ENCODE measurements at places on chromosomes 4 and X.

- no peak for DNase-seq
Observed at GRCh38 chrX:38112566-38112965, 106.2 kb downstream of the SYTL5 start.

DNA sequence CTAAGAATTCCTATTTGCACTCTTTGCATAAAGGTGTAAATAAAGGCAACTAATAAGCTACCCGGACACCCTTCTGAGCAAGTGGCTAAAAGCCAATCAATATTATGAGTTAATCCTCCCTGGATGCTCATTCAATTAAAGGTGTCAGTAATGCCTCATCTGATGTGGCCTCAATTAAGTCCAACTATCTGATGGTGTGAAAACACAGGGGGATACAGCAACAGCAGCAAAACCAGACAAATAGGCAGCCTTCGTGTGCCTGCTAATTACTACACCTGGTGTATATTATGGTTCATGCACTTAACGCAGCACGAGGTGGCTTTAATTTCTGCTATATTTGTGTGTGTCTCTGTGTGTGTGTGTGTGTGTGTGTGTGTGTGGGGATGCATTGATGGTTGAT, 244.4 kb downstream of the DCLK2 start:
- no peak for DNase-seq

DNA sequence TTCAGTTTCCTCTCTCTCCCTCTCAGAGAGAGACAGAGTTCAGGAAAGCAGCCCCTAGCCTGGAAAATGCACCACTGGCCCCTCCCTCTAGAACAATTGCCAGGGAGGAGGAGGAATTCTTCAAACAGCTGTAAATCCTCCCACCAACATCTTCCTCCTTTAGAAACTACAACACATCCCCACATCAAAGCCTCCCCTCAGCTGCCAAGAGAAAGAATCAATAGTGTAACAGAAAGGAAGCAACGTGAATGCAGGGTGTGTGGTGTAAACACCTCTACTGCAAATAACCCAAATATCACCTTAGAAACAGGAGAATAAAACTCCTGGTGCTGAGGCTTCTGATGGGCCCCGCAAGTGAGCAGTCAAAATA, 249.9 kb upstream of the GATB start:
- DNase-seq = no peak

DNA sequence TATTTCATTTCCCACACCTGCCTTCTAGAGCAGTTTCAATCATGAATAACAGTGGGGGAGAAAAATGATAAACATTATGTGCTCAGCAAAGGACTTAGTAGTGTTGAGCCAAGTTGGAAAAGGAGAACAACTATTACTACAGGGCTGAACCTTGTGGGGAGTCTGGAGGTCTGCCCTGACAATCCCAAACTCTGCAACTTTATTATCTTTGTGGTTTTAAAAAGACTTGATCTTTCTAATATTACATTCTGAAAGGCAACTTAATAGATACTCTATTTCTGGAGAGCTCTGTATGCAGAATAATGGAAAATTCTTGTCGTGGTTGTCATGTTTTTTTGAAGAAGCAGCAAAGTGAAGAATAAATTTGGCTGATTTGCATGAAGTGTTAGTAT, 116.1 kb downstream of the SPCS3 start:
- no peak for DNase-seq

DNA sequence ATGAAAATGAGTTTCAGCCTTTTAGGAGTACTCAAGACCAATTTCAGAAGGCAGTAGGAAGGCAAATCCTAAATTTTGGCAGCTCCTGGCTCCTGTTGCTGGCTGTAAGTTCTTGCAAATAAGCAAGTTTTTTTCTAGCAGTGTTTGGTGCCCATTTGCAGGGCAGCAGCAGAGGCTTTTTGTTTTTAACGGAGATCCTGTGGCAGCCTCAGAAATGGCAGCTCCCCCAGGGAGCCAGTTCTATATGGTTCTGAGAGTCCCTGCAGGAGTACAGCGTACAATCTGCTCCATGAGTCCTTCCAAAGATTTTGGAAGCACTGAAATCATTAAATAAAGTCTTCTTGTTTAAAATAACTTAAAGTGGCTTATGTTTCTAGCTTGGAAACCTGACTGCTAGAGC, 171.9 kb downstream of the NDST4 start:
- no peak for DNase-seq

DNA sequence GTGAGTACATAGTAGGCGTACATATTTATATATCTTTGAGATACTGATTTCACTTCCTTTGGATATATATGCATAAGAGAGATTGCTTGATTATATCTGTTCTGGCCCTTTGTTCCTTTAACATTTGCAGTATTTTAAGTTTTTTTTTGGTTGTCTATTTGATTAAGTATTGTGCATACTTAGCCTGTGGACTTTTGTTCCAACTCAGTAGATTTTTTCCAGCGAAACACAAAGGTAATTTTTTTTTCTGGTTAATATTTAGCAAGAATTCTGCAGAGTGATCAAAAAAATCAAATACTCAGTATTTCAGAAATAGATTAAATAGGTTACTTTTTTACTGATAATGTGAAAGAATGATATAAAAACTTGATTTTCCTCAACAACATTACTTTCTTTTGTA, at the start of gene AFM:
Gene AFM, plus strand, starts transcription at position 388 of the 400 bp plus-strand sequence. CDS start 31 bp downstream, outside the sequence.
- no peak for DNase-seq

- no peak for DNase-seq
Observed at GRCh38 chr4:78585633-78586032, 34.1 kb downstream of the ANXA3 start.

GRCh38 chr4:33930497-33930896, 2313.8 kb downstream of the ARAP2 start:
- no peak for DNase-seq

DNA sequence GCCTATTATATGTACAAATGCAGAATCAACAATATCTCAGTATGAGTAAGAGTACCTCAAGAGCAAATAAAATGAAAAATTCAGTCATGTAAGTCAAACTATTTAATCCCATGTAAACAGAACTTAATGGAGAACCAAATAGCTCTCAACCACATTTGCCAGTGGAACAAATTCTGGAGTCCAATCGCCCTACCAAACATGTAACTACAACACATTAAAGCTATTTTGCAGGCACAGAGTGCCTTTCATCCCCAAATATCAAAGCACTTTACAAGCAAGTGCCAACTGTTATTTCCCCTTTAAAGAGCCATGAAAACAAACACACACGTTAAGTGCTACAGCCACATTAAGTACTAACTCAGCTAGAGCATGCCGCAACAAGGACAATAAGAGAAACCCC, 51.3 kb downstream of the PCDH19 start:
- no peak for DNase-seq

DNA sequence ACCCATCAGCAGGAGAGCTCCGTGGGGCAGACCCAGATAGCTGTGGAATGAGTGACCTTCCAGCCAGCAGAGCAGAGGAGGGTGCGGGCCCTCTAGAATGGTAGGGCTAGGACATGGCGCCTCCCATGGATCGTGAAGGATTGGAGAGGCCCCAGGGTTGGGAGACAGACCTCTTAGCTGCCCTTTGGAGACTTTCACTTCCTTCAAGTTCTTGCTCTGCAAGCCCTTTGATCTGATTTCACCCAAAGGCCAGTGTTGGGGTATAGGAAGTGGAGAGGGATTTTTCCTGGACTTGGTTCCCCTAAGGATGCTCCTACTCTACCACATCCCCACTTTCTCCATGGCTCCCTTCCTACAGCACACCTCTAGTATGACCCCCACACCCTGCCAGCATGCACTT, 3.0 kb downstream of the SASH3 start:
- DNase-seq = no peak
